Activated CD8-positive, alpha-beta memory T cell treated with anti-CD3 and anti-CD28 coated beads, Interleukin-2, amount 50 U/mL, for 4 hours (primary cell): ENCODE measurements at places on chromosomes 5 and 9.

- DNase-seq: no peak
These were observed 153.6 kb downstream of the MSX2 start for GRCh38 chr5:174877987-174878386.

DNA sequence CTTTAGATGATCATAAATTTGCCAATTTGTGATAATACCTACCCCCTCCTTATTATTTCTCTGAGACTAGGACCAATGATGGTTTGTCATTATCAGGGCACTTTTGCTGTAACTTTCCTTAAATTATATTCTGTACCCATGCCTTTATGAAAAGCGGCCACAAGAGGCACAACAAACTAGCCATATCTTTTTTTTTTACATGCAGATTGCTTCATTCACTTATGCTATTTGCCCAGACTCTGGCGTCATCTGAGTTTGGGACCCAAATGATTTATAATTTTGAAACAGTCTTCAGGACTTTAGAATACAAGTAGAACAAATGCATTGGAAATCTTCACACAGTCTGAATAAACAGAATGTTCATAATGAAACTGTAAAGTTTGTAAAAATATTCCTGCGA, 408.1 kb downstream of the MAT2B start:
- no peak for DNase-seq

DNA sequence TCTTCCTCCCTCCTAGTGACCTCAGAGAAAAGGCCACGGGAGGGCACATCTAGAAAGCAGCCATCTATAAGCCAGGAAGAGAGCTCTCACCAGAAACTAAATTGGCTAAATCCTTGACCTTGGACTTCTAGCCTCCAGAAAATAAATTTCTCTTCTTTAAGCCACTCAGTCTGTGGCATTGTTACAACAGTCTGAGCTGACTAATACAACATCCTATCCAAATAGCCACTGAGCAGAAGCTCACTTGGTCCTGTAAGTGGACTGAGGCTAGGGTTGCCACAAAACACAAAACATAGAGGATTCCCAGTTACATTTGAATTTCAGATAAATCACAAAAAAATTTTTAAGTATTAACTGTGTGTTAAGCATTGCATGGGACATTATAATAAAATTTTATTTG, 383.4 kb downstream of the MLLT3 start:
- DNase-seq: no peak

- no peak for DNase-seq
These were observed 217.9 kb downstream of the BNC2 start for GRCh38 chr9:16652582-16652981.

DNA sequence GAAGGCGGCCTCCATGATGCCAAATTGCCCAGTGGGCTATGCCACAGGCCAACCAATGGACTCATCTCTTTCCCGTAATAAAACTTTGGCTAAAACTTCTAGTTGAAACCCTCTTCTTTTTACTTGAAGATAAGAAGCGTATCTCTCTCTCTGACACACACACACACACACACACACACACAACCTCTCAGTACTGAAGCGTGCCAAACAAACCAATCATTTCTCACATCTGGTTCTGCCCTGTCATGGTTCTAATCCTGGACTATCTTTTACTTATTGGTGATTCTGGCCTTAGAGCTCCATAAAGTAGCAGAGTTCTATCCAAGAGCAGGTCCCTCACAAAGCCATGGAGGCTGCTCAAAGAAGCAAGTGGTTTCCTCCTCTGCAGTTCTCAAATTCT, 64.6 kb downstream of the PTCH1 start:
- no peak for DNase-seq

- DNase-seq: no peak
These were observed 371.4 kb downstream of the TLE1 start for GRCh38 chr9:81317939-81318338.

DNA sequence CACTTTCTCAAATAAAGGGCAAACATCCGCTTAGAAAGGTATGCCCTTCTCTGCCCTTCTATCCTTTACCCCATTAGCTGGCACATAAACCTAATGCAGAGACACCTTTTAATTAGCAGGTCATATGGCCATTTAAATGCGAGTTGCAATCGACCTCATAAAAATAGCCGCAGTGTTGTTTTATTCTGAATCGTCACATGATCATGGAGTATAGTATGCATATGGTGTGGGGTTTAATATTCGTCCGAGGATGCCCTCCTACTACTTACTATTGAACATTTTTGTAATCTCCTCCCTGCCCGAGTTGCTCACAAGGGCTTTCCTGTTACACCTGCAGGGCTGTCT, 72.0 kb downstream of the PIK3R1 start:
- DNase-seq: no peak

DNA sequence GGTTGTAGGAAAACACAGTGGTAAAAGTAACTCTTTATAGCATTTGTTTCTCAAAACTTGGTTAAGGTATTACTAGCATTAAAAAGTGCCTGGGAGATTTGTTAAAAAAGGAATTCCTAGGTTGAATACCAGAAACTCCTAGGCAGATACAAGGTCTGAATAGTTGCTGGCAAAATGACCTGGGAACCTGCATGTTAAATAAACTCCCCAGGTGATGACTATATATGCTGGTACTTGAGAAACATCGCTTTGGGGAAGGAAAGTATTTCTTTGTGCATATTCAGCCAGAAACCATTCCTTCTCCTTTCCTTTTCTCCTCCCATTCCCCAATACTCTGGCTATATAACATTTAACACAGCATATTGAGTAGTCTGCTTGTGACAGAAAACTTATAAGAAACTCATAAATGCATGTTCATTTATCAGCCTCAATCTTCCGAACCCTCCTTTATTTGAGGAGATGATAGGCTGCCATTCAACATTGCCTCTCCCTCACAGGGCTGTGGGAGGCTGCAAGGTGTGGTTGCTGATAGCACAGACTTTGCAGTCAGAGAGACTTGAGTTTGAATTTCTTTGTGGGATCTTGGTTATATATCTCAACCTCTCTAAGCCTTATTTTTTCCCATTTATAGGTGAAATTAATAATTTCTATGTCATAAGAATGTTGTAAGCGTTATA, 28.7 kb downstream of the PCSK1 start:
- DNase-seq: no peak

DNA sequence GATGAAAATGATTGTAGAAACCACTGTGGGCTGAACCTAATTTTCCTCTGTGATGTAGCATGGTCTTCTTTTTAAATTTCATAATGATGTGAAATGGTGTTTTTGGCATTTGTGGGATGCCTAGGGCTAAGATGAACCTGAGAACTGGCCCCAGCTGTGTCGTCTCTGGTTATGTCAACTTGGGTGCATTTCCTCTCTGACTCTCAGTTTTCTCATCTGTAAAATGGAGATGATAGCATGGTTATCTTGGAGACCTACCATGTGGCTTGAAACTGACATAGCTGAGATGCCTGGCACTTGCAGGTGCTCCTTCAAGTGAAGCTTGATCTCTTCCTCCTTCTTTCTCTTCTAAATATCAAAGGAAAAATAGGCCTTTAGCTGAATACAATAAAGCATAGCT, 77.8 kb downstream of the BOD1 start:
- DNase-seq: no peak

GRCh38 chr9:92911511-92912475, 34.0 kb upstream of the ZNF484 start:
- no peak for DNase-seq

DNA sequence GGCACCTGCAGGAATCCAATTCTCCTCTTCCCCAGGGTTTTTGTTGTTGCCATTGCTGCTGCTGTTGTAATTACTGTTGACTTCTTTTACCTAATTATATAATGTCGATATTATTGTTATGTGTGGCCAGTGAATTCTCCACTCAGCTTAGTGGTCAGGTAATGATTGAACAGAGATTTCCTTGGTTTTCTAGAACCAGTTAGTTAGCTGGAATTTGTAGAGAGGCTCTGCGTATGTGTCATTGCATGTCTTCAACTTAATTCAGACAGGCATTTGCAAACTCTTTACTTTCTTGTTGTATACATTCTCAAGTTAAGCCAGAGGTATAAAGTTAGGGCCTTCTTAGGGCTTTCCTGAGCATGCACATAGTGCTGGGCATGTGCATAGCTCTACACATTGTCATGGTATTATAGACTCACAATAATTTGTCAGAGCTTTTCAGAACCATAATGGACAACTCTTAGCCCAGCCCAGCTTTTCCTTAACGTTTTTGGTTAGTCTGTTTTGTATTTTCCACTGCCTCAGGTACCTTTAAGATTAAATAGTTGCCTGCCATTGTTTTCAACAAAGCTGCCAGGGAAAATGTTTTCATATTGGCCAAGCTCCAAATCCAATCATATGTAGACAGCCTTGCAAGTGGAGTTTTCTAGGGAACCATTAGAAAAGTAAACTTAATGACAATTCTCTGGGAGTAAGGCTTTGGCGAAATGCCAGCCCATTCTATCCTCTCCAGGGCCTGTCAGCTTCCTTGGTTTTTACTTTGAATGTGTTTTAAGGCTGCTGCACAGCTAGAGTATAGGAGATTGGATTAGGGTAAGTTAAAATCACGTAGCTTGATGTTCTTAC, 68.1 kb downstream of the UBE2R2 start:
- DNase-seq: no peak

DNA sequence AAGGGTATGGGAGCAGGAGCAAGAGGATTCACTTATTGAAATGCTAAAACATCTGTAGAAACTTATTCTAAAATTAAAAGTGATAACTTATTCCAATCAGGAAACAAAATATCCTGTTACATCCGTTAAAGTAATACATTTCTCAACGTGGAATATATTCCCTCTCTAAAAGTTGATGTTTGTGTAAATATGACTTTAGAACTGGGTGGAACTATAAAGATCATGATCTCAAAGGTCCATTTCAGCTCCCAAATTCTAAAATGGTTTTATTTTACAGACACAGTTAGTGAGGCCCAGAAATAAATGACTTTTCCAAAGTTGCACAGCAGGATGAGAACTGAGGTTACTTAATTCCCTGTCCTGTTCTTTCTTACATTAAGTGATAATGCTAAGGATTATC, 21.1 kb downstream of the ISOC1 start:
- DNase-seq: no peak

DNA sequence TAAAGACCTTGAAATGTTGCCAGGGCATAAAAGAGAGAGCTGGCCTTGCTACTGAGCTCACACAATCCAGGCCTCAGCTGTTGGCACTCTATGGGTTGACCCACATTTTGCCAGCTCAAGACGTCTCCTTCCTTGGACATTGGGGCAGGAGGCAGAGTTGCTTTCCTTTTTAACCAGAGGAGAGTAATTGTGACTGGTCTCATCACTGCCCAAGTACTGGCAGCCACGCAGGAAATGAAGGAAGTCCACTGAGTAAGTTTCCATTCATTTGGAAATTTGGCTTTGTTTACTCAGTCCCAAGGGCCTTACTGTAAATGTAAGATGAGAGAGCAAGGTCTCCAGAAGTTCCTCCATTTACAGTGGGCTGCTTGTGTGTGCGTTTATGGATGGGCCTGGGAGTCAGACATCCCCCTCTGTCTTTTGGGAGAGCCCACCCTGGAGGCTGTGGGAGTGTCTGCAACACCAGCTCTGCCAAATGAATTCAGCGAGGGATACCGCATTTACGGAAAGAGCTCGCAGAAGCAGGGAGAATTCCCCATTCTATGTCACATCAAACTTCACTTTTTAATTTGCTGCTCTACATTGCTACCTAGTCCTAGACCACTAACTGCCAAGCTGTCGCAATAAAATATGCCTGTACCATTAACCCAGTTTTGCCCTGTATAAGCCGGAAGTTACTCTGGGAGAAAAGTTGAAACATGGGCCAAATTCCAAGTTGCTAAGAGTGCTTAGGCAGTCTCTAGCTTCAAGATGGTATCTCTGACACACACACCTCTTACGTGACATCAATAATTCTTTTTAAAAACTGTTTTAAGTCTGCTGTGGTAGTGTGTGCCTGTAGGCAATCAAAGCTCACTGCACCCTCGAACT, 24.5 kb upstream of the PDZD2 start:
- DNase-seq: no peak

- DNase-seq: no peak
These were observed 79.5 kb downstream of the CRB2 start for GRCh38 chr9:123435471-123435870.

DNA sequence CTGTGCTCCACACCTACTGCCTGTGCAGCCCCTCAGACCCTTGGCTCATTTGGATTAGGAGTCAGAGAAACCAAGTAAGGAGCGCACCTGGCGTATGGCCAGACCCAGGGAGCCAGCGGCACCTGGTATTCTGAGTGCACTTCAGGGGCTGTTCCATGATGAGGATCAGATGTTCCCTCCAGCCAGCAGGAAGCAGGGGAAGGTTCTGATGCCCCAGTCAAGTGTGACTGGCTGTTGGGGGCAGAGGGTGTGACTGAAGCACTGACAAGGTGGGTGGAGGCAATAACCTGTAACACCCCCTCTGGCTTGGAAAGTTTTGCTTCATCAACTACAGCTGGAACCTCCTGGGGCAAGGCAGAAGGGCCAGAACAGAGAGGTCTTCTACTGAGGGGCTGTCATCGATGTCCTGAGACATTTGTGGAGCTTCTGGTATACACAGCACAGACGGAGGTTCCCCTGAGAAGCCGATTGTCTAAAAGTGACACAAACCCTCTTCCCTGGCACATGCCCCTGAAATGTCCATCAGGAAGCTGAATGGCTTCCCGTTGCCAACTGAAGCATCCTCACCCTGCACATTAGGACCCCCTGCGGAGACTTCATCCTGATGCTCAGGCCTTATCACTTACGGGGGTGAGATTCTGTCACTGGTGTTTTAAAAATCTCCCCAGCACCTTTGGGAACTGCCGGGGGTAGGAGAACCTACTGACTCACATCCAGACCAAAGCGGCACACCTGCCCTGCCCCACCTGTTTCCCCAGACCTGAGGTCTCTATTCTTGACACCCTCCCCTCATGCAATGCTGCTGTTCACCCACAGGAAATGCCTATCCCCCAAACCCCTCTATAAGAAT, 21.1 kb downstream of the TRAF1 start:
- DNase-seq: no peak

GRCh38 chr9:126337729-126338372, 11.2 kb downstream of the MVB12B start:
- DNase-seq: no peak

DNA sequence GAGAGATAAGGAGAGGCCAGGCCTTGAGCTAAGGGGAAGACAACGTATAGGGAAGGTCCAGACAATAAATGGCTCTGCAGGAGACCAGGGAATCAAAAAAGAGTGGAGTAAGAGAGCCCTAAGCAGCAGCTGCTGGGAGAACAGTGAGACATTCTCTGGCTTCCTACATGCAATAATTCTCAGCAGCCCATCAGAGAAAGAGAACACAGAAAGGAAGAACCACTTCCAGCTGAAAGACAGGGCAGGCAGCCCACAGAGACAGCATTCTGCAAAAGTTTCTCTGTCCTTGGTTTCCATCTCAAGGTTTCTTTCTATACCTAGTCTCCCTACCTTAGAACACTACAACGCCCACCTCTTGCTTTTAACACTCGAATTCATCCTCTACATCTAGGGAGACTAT, 189.9 kb downstream of the DEPDC1B start:
- no peak for DNase-seq

DNA sequence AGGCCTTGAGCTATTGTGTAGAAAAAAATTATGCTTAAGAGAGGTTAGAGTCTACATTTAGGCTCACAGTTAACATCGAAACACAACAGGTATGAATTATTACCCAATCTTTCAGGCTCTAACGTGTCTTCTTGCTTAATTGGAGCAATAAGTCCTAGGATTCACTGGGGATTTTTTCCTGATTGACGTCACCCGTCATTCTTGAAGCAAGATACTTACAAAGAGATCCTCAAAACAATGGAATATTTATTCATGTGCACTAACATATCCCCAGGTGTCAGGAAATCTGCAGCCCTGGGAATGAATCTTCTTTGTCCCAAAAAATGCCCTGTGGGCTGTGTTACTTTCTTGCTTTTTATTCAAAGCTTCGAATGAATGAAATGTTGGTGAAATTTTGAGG, 413.5 kb downstream of the NFIB start:
- DNase-seq: no peak
